ENCODE measurements at places on chromosomes 4 and X.

DNA sequence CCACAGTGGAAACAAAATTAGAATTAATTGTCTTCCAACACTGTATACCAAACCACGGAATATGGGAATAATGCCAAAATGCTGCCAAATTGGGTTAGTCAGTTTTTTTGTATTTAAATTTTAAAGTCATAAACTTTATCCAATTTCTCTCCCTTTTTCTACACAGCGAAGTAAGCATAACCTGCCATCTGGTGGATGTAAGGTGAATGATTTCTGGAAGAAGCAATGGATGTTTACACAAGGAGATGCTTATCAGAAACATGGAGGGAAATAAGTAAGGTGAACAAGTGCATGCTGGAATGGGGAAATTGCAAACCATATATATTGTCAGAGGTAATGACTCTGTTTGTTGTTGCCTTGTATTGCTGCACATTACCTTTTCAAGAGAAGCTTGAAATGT lies 691.9 kb downstream of the TECRL start:
- no peak for DNase-seq

DNA sequence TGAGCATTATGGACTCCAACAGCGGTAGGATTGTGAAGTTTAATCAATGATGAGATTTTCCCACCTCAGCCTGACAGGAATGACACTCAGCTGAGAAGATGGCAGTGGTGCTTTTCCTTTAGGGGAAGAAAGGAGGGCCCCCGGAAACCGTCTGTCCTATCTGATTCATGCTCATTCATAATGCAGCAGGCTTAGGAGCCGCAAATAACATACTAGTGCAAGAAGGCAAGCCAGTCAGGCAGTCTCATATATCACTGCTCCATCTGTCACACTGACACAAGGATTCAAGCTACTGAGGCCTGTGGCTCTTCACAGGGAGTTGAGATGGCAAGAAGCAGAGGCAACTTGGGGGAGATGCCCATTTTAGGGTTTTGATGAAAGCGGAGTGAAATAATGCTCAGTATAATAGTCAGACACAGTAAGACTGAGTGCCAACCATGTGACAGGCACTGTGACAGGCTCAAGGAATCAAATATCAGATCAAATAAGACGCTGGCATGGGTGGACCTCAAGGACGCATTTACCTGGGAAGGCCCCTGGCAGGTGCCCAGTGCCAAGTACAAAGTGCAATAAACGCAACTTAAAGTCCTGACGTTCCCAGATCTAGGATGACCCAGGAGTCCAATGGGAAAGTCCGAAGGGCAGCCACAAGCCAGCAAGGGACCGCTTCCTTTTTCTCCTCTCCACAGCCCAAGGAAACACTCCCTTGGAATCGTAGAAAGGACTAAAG lies 63.4 kb downstream of the FHDC1 start:
- no peak for DNase-seq

- peak; percentile 11 for DNase-seq
Observed at GRCh38 chrX:25144043-25144940, 128.5 kb upstream of the ARX start.

DNA sequence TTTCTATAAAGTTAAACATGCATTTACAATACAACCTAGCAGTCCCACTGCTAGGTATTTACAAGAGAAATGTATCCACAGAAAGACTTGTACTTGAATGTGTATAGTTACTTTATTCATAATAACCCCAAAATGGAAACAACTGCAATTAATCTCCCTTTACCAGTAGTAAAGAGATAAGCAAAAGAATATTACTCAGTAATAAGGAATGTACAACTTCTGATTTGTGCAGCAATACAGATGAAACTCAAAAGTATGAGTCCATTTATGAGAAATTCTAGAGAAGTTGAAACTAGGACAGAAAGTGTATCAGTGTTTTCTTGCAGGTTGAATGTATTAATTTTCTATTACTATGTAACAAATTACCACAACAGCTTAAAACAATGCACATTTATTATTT lies 15.2 kb downstream of the USP53 start:
- no peak for DNase-seq

DNA sequence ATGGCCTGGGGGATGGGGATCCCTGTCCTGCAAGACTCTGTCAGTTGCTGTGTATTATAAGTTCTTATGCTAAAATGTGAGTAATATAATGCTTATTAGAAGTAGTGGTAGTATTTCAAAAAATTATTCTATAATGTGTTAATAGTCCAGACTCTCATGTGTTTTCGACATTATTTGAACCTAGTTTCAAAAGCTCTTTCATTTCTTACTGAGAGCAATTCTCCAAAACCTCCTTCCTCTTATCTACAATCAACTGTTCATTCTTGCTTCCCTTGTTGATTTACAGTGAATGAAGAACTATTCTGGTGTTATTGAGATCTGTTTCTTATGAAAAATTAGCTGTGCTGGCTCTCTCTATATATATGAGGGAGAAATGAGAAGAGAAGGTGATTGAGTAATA lies 32.9 kb upstream of the PTPN13 start:
- DNase-seq = no peak

GRCh38 chr4:8181844-8182243 lies 17.2 kb upstream of the SH3TC1 start:
- no peak for DNase-seq
